ENCODE measurements at places on chromosomes 12 and 14.

DNA sequence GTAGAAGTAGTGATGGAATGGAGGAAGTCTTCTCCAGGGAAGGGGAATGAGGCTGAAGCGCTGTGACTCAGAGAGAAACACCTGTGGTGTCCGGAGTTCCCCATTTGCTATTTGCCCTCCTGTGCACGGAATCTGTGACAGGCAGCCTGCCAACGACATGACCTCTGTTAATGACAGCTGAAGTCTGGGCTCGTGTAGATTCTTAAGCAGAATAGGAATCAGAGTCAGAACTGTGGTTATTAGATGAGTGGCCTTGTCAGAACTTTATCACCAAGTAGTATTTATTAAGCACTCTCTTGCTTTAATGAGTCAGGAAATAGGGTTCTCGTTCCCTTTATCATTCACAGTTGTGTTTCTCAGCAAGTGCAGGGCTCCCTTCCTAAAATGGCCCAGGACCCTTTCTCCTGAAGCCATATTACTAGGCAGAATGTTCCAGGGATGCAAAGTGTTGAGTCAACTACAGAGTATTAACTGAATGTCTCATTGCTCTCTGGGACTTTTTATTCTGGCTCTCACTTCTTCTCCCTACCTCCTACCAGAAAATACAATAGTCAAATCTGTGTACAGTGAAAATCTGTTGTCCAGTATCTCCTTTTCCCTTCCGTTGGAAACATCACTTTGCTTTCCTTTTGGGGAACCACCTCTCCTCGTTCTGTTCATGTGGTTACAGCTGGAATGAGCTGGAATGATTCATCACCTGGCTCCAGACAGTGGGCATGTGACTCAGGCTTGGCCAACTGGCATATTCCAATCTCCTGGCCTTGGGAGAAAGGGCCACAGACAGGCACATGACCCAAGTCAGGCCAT lies 77.8 kb upstream of the MAX start:
- no peak for DNase-seq

- DNase-seq = no peak
These were observed 217.7 kb downstream of the PTPRO start for GRCh38 chr12:15540005-15540404.

DNA sequence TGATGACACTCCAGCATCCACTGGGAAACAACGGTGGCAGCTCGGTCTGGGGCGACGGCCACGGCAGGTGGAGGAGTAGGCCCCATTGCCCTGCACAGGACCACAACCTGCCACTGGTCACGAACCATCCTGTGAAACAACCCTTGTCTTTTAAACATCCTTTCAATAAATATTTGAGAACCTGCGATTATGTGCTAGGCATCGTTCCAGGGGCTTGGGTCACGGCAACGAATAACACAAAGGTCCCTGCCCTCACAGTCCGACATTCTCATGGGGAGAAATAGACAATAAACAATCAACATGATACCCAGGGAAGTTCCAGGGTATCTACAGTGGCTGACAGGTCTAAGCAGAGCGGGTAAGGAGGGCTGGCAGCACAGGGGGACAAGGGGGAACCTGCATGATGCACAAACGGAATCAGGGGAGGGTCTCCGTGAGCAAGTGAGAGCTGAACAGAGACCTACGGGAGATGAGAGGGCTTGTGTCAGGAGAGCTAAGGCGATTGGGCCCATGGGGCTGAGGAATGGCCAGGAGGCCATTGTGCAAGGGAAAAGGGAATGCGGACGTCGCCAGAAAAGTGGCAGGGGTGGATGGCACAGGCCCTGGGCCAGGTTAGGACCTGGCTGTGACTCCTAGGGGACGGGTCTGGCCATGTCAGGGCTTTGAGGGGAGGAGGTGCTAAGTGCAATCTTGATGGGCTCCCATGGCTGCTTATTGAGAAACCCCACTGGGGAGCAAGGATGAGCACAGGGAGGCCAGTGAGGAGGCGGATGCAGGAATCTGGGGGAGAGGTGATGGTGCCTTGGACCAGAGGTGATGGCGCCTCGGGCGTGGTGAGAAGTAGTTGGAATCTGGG lies 9.7 kb downstream of the SCARB1 start:
- no peak for DNase-seq

DNA sequence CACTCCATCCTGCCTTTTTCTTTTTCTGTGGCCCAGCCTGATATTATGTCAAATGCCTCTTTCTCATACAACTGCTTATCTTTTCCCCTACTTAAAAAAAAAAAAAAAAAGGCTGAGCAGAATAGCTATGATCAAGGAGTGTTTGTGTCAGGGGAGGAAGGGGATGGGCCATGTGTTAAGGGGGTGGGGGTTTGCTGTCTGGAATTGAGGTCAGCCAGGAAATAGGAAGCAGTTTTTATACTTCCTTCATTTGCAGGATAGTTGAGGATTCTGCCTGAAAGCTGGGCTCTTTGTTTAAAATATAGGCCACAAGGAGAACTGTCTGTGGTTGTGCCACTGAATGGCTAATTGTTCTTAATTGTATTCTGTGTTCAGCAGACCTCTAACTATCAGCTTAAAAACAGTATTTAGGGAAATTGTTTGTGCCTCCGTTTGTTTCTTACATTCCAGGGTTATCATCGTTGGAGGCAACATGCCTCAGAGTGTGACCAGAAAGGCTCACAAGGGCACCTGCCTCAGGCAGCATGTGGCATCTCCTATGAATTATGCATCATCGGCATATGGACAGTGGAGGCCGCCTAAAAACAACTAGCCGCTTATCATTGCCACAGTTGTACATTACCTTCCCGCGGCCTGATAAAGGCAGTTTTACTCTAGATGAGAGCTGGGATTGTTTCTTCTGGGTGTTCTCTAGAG lies 96.0 kb downstream of the SRGAP1 start:
- no peak for DNase-seq

Data from NCI-H187 treated with DMSO at 0.1 percent for 48 hours (cell line).